ENCODE measurements at places on chromosomes 13 and 19.

DNA sequence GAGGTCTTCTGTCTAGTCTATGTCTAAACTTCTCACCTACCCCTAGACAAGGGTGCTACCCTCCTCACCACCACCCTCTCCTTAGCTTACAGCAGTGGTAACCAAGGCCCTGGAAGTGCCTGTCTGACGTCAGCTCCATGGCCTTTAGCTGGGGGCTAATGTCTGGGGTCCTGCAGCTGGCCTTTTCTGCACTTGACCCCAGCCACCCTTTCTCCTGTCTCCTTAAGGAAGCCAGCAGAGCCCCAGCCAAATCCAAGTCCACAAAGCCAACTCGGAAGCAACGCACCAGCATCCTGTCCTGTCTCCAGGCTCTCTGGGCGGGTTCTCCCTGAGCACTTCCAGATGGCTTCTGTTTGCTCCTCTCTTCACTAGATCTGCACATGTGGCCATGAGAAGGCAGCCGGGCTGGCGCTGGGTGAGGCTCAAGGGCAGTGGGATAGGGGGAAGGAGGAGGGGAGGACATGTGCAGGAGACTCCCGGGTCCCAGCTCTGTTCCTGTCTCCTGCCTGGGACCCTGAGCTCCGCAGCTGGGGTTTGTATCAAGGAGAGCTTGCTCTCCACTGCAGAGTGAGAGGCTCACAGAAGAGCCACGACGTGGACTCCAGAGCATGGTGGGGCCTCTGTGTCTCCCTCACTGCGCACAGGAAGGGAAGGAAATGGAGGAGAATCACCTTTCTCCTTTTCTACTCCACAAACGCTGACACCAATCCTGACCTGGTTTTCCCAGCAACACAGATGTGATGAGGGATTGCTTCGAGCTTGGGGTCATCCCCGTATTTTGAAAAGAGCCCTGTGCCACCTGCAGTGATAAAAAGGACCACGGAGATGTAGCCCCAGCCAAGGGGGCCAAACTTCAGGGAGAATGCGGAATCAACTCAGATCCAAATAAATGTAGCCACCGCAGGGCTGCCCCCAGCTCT, 204.2 kb downstream of the USP12 start:
- DNase-seq = no peak

- no peak for DNase-seq
Observed at GRCh38 chr19:41707871-41708371, 505 bp upstream of the CEACAM5 start.

GRCh38 chr19:1276628-1277022, 1.3 kb downstream of the FAM174C start:
- no peak for DNase-seq

GRCh38 chr13:102792396-102792795, 6.4 kb downstream of the POGLUT2 start:
- DNase-seq = peak; percentile 65

- no peak for DNase-seq
Observed at GRCh38 chr19:4829001-4829712, 2.4 kb downstream of the TICAM1 start.

GRCh38 chr19:10096615-10096963, 5.9 kb downstream of the ANGPTL6 start:
- DNase-seq = no peak
